ENCODE measurements at places on chromosomes 2 and 18. TPM values are rescaled to one million over a fixed set of nuclear protein-coding genes. Genes with fewer than 3 reads are reported as not detected.

Gene IL1R2
- 25.4 TPM for total RNA-seq

DNA sequence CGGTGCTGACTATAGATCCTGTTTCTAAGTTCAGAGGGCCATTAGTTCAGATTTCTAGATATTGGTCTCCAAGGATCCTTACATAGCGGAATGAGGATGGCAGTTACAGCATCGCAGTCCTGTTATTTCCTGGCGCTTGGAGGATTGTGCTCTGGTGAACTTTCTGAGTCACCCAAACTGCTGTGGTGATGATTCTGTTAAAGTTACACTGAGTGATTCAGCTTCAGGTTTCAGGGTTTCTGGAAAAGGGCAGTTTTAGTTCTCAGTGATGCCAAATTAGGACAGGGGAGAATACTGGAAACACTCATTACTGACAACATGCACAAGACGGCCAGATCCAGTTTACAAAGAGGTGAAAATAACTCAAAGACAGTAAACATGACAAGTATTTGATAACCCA is 52.1 kb upstream of the ANKRD62 start:
- no peak for DNase-seq

Gene DHRS9
- total RNA-seq: not detected

DNA sequence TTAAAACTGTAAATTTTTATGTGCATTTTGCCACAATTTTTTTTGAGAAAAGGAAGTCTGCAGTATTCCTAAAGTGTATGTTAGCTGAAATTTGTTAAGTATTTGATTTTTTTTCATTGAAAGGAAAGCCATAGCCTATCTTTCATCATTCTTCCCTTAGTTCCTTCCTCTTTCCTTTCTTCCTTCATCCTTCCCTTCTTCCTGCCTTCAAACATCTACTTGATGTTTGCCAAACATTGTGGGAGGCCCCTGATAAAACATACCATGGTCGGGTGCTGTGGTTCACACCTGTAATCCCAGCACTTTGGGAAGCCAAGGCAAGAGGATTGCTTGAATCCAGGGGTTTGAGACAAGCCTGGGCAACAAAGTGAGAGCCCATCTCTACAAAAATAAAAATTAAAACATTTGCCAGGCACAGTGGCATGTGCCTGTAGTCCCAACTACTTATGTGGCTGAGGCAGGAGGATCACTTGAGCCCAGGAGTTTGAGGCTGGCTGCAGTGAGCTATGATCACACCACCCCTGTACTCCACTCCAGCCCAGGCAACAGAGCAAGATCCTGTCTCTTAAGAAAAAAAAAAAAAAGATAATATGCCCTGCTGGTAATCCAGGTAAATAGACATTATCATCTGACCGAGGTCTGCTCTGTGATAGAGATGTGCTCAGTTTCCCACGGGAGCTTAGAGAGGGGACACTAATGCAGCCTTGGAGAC is 278.4 kb upstream of the STON1 start:
- DNase-seq: no peak

GRCh38 chr2:12547566-12548170 is 169.1 kb upstream of the TRIB2 start:
- no peak for DNase-seq

Gene GLB1L
- total RNA-seq: 1.8 TPM

GRCh38 chr2:17441055-17441771 is 77.0 kb downstream of the RAD51AP2 start:
- no peak for DNase-seq

Gene SCYGR7
- total RNA-seq: not detected

Gene ALMS1
- 12.8 TPM for total RNA-seq

Gene PDE6D
- 34.1 TPM for total RNA-seq

Gene C1QL2
- total RNA-seq: 11.6 TPM

GRCh38 chr2:33581872-33582271 is 17.2 kb downstream of the FAM98A start:
- no peak for DNase-seq

Gene CASP10
- 7.8 TPM for total RNA-seq

DNA sequence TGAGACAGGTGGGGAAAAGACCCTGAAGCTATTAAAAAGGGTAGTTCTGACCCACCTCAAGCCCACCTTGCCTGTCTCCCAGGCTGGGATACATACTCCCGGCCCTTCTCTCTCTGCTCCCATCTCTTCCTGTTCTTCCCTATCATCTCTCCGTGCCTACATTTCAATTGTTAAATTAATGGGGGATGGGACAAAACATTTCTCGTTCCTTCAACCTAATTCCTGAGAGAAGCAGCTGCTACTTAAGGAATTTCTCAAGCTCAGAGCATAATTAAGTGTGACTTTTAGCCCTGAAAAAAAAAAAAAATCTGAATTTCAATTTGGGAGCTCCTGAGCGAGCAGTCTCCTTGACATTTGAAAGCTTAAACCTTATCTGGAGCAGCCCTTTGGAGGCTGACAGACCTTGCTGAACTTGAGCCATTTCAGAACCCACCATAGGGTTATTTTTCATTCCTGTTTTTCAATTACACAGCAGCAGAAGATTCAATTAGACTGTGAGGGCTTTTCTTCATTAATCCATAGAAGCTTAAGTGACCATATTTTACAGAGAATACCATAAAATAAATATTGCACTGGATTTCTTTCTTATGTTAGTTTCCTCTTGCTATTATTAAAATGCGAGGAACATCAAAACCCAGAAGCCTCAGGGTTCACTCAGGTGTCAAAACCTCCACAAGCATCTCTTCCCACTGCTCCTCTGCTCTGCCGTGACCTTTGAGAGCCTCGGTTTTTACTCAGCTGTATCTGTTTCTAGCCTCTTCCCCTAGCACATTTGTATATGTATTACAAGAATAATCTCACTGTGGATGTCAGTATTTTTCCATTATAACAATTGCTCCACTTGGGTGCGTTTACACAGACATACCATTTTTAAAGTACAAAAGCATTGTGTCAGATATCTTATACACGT is 125.7 kb downstream of the B3GNT2 start:
- no peak for DNase-seq

GRCh38 chr2:113167115-113167932 is 6.4 kb upstream of the PSD4 start:
- no peak for DNase-seq

GRCh38 chr18:76335859-76336640 is 159.0 kb downstream of the ZNF516 start:
- no peak for DNase-seq

DNA sequence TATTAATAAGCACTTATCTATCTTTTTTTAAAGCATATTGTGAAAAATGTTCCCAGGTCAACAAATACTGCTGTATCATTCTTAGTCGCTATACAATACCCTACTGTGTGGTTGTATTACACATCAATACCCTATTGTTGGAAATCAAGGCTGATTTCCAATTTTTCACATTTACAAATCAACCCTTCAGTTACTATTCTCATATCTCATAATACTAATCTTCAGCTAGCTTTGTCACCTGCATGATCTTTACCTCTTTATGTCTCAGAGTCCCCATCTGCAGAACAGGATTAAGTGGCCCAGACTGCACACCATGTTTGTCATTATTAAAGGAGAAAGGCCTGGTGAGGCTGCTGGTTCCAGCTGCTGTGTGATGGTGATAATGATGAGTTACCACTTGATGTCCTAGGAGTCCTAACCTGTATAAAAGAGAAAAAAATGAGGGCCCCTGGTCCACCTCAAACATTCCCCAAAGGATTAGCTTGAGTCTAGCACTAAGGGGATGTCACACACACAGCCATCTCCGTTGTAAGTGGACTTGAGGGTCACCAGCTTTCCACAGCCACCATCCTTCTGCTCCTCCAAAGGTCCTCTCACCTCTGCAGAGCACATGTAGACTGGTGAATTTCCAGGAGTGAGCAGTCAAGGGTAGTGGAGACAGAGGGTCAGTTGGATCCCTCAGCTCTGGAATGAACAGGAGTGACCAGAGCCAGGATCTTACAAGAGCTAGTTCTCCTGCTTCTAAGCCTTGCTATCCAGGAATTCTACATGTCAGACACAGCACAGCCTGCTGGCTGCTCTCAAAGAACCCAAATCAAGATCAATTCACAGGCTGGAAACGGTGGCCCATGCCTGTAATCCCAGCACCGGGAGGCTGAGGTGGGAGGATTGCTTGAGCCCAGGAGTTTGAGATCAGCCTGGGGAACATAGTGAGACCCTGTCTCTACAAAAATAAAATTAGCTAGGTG is 36.0 kb upstream of the BIN1 start:
- DNase-seq: no peak

- no peak for DNase-seq
Measured at GRCh38 chr2:15579641-15580040, 12.0 kb upstream of the DDX1 start.

Gene EN1
- total RNA-seq: not detected

DNA sequence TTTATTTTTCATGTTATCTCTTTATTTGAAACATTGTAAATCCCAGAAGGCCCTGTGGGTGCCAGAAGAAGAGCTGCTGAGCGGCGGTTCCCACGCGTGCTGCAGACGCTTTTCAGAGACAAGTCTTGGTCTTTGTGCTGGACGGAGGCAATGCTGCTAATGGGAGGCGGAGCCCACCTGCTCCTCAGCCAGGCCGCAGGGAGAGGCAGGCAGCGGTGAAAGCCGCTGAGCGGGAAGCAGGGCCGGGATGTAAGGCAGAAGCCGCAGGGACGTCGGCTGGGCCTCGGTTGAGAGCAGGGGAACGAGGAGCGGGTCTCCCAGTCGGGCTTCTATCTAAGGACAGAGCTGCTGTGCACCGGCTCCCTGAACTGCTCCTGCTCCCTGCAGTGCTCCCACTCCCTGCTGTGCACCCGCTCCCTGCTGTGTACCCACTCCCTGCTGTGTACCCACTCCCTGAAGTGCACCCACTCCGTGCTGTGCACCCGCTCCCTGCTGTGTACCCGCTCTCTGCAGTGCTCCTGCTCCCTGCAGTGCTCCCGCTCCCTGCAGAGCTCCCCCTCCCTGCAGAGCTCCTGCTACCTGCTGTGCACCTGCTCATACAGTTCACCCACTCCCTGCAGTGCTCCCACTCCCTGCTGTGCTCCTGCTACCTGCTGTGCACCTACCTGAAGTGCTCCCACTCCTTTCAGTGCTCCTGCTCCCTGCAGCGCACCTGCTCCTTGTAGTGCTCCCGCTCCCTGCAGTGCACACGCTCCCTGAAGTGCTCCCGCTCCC is 16.4 kb downstream of the TMEM18 start:
- no peak for DNase-seq

Gene BMP10
- not detected for total RNA-seq

DNA sequence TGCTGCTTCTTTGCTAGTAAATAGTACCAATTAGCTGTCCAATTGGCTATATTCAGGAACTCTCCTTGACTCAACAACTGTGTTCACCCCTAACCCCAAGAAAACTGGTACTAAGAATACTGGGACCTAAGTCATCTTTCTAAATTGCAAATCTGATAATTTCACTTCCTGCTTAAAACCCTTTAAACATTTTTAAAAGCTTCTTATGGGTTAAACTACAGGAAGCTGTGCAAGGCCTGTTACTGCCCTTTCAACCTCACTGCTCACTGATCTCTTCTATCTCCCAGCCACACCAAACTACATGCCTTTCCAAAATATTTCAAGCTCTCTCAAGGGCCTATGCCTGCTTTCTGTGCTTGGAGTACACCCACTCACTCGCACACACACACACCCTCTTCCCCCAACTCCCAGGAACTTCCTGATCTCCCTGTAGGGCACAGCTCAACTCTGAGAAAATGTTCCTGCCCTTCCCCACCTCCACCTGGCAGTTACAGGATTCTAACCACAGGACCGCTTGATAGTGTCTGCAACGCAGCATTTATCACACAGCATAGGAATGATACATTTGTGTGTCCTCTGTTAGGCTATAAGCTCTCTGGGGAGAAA is 6.7 kb downstream of the LMAN1 start:
- no peak for DNase-seq

DNA sequence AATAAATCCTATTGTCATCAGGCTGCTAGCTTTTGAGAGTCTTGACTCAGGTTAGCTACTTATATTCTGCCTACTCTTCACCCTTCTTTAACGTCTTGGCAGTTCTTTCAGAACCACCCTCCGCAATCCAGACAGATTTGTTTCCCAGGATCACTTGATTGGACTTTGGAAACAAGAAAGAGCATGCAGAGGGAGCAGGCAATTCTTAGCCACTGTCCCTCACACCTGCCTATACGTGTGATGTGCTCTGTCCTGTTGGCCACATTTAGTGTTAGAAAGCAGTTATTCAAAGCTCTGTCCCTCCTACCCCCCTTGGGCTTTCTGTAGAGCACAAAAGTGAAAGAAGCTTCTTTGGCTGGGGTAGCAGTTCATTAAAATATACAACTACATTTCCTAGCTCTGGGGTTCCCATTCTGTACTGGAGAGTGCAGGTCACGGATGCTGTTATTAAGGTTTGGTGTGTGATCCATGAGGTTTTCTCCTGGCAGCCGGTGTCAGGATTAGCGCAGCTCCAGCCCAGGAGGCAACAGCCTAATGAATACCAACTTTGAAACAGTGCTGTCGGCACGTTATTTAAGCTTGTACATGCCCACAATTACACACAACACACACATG is 6.3 kb downstream of the FZD5 start:
- no peak for DNase-seq

Gene SPATA3
- total RNA-seq: not detected

DNA sequence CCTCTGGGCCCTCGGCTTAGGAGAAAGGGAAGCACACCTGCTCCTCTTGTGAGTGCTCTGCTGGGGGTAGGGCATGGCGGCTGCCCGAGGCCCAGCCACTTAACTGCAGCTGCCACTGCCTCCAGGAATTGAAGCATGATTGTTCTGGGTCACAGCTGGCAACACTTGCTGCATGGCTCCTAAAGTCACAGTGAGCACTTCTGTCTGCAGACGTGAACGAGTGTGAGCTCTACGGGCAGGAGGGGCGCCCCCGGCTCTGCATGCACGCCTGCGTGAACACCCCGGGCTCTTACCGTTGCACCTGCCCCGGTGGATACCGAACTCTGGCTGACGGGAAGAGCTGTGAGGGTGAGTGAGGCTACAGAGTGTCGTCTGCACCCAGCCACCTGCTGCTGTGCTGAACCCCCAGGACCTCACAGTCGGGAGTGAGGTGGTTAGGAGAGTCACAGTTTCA is 44.4 kb downstream of the FBLN7 start:
- no peak for DNase-seq

DNA sequence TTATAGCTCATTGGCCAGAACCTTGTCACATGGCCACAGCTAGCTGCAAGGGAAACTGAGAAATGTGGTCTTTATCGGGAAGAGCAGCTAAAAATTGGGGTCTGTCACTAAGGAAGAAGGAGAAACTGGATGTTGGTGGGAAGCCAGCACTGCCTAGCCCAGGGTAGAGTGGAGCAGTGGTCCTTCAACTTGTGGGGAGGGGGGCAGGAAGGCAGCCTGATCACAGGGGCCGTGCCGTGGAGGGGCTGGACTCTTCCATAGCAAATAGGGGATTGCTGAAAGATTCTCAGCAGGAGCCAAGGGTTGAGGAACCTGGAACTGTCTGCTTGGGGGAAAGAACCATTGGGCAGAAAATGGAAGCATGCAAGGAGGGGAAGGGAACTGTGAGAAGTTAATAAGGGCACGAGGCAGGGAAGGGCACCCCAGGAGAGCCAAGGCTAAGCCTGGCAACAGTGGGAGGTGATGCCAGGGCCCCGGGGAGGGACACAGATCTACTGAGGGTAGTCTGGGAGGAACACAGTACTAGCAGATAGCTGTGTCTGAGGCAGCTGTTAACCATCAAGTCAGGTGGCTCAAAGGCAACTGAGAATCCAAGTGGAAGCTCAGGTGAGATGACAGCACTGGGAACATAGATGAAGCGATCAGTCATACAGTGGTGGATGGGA is 5.9 kb upstream of the NEURL3 start:
- DNase-seq: peak; percentile 58
